GF-D8 (cell line): ENCODE measurements at places on chromosomes 5 and 9.

- no peak for DNase-seq
Measured at GRCh38 chr9:17519761-17520160, 59.1 kb upstream of the SH3GL2 start.

- DNase-seq: no peak
Measured at GRCh38 chr5:74017786-74018211, 391.8 kb downstream of the ARHGEF28 start.

DNA sequence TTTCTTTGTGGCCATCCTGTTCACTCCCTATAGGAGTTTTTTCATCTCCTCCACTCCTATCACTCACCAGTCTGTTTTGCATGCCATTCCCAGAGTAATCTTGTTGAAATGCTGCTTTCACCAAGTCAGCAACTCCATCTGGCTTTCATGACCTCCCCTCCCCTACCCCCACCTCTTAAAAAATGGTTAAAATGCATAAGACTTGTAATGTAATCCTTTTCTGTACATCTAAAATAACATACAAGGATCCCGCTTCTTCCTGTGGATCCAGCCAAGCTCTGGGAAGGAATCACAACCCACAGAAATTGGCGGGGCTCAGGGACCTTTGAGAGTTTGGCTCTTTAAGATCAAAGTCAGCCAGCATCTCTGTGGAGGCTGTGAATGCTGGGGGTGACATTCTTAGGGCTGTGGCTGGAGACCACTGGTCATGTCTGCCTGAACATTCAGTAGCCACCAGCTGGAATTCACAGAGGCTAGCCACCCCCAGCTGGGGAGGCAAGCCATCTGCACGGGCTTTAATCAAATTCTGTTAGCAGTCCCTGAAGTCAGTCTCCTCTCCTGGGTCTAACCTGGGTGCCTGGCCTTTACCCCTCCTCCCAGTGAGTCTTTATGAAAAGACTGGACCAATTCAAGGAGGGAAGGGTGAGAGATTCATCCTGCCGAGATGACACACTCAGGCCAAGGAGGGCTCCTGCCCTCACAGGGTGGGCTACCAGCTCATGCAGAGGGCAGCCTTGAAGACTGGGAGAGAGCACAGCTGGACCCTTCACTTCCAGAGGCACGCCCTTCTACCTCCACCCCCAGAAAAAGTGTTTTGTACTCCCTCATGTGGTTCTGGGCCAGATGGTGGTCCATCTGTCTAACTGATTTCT is 132.9 kb downstream of the LIFR start:
- no peak for DNase-seq

DNA sequence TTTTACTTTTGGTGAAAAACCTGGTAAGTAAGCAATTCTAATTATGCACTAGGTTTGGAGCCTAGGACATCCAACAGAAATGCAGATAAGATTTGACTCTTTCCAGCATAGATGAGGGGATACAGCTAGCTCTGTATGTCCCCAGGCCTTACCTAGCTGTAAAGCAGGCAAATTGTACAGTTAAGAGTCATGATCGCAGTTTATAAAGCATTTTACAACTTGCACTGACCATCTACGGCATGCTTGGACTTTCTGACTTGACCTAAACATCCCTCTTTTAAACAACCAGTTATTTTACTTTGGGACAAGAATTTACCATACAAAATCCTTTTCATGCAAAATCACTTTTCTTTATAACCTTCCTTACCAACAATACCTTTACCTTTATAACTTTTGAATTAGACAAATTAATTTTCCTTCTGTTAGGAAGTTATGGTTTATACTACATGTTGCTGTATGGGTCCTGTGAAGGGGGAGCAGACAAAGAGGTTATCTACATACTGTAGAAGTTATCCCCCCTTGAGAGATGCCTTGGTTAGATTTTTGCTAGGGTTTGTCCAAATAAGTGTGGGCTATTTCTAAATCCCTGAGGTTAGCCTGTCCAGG is 36.8 kb downstream of the FGD3 start:
- no peak for DNase-seq

- no peak for DNase-seq
Measured at GRCh38 chr5:69276422-69277174, 41.9 kb downstream of the CDK7 start.
